ENCODE measurements at places on chromosomes 3 and 15.

GRCh38 chr3:123535580-123535979, 49.3 kb downstream of the HACD2 start:
- peak; percentile 63 for DNase-seq

- no peak for DNase-seq
These were observed 174.7 kb downstream of the UACA start for GRCh38 chr15:70588613-70589012.

DNA sequence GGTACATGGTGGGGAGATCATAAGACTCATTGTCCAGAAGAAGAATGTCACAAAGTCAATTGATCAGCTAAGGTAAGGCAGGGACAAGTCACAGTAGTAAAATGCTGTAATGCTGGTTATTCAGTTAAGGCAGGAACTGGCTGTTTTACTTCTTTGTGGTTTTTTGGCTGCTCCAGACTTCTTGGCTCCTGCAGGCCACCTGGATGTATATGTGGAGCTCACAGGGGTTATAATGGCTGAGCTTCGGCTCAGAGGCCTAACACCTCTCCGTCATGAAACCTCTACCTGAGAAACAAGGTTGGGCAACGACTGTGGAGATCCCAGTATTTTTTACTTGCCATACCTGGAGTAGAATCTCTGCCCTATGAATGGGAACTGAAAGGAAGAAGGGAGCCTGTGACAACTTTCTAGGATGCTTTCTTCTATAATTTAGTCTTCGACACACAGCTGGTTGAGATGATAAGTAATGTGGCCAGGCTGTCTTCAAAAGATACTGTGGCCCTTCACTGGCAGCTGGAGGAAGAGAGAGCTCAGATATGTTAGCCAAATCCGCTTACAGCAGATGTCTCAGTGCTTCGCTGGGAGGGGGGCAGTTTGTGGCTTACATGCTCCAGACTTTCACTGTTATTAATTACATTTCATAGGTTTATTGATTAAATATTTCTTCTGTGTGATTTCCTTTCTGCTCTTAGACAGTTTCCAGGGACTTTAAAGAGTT, 887.8 kb downstream of the IGSF11 start:
- DNase-seq = no peak

DNA sequence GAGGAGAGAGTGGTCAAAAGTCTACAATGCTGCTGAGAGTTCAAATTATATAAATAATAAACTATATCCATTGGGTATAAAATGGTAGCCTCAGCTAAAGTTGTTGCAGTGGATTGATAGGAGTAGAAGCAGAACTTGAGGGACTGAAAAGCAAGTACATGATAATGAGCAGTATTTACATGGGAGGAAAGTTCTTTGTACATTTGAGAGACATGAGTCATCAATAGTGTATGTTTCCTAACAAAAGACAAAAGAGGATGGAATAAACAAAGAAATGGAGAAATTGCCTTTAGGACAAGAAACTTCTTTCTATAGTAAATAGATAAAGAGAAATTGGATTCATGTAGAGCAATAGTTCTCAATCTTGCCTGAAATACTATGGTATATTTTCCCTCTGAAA, 110.0 kb upstream of the PLSCR5 start:
- DNase-seq = no peak

DNA sequence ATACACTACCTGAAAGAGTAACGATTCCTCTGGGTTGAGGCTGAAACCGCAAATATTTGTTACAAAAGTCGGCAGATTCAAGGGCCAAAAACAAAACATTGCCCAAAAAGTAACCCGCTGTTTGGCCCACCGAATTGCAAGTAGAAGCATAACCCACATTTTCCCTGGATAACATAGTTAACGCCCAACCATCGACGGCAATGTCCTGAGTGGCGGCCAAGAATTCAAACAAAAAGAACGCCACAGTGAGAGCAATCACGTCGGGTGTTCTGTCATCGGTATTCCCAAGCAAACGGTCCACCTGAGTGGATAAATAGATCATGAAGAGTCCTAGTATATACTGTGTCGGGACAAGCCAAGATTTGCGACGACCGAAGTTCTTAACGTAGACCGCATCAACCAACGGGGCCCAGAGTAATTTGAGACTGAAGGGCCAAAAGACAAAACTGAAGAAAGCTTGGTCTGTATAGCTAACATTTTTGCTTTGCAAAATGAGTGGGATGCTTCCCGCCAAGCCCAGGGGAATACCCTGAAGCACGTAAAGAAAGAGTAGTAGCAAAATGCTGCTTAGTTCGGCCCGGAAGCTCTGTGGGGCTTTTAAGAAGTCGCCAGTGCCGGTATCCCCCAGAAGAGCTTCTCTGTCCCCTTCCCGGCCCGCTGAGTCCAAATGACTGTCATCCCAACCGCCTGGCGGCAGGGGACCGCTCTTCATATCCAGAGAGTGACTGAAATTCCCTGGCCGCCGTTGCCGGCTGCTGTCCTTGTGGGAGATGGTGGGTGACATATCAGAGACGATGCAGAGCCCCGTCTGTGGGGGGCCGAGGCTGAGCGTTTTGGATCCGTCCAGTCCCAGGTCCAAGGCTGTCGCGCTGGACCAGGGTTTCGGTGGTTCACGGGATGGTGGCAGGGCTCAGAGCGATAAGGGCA, 750 bp downstream of the SLC33A1 start:
- DNase-seq = no peak

GRCh38 chr3:81952141-81952540, 190.7 kb upstream of the GBE1 start:
- DNase-seq = no peak

GRCh38 chr3:158419820-158420653, 151.0 kb upstream of the MLF1 start:
- DNase-seq = no peak

GRCh38 chr3:126134219-126134975, 46.0 kb downstream of the ALDH1L1 start:
- no peak for DNase-seq

All from AG04449 (cell line).